ENCODE measurements at places on chromosomes 2 and 18.
A peak's percentile ranks its signal among the peaks of the same experiment; 100 is the strongest.

DNA sequence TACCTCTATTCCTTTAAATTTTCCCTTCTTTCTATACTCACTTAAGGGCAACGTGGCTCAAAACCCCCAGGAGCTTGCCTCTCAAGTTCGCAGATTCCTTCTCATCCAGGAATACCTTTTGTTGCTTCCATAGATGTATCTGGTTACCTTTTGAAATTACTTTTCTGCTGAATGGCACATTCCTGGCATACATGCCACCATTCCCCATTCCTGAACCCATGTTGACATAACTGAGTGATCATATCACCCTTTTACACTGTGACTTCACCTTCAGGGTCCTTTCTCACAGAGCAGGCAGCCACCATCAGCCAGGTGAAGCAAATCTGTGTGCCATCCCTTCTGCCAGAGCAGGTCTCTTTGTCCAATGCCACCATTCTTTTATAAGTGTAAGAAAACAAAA lies 615.8 kb downstream of the ARHGAP15 start:
- peak; percentile 25 for DNase-seq

GRCh38 chr18:48794251-48794970 lies 156.4 kb downstream of the SMAD7 start:
- no peak for DNase-seq

- DNase-seq = no peak
Observed at GRCh38 chr18:59272891-59273758, at the start of gene RAX. RAX (minus strand) TSS chr18:59273454; CDS start chr18:59273206, 248 bp downstream.

DNA sequence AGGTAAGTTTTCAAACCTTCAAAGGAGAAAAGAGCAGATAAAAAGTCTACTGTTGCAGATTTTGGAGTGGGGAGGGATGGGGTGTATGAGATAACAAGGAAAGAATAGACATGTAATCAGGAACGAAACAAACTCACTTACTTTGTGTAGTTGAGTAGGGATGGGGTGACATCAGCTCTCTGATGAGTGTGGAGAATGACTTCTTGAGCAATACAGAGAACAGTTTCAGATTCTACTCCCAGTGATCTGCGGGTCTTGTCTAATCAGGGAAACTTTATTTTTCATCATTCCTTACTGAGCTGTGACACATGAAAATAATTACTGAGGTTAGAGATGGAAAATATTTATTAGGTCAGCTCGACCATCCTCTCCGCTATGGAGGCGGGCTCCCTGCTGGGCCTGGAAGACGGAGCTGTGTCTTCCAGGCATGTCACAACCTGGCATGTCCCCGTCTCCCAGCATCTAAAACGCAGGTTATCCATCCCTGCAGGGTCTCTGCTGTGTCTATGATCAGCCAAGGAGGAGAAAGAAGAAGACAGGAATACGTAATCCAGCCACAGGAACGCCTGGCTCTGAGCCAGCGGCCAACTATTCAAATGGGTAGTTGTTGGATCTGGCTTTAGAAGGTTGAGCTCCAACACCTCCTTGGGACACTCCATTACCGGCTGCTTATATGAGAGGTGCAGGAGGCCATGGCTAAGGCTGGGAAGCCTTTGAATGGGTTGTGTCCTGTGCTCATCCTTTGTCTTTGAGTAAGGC lies 99.0 kb upstream of the SATB2 start:
- DNase-seq = no peak

GRCh38 chr18:1014951-1015624 lies 110.4 kb downstream of the ADCYAP1 start:
- peak; percentile 30 for DNase-seq

- no peak for DNase-seq
Observed at GRCh38 chr2:60221098-60221497, 332.4 kb downstream of the BCL11A start.

- no peak for DNase-seq
Observed at GRCh38 chr2:202704248-202704647, 69.5 kb downstream of the FAM117B start.

GRCh38 chr2:207683879-207684627 lies 27.4 kb upstream of the CCNYL1 start:
- DNase-seq = peak; percentile 74

GRCh38 chr2:121650315-121650930 lies 1.2 kb upstream of the CLASP1 start:
- DNase-seq = no peak

DNA sequence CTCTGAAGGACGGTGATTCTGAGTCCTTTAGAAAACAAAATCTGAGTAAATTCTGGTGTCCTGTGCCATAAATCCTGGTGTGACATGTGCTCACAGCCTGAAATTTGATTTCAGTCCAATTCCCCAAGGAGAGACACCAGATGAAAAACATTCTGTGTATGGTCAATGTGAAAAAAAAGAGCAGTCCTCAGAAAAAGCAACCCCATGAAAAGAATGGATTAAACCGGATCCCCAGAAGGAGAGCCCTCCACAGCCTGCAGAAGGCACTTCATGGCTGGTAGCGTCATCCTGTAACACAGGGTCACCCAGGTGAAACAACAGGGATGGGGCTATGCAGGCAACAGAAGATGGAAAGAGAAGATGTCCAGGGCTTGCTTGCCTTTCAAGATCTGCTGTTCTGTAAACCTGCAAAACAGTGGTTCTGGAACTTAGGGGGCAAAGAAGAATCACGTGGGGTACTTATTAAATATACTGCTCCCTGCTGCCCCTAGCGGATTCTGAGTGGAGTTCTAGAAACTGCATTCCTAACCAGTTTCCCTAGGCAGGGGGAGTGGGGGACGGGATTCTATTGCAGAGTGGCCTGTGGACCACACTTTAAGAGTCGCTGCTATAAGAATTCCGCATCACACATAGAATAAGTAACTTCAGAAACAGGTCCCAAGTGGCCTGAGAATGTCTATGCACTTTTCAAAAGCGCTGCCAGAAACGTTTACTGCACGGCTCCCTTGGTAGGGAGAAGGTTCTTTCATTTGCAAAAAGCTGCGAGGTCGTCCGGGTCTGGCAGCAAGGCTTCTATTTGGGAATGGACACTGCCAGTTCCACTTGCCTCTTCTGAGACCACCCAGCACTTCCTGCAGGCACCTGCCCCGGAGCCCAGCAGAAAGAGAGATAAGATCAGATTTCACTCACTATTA lies 118.9 kb upstream of the ARL5A start:
- no peak for DNase-seq

DNA sequence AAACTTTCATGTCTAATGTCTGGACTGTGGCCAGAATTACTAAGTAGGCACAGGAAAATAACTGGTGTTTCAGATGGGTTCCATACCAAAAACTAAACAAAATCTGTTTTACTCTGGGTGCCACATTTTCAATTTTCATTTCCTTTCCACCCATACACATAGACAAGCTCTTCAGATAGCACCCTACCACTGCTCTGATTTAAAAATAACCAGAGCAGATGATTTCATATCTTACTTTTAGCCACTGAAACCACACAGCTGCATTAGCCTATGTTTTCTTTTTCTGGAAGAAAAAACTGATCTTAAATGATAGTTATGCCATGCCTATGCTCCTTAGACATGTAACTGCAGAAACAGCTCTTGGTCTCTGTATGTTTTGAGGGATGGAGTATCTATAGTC lies 647.6 kb downstream of the CPS1 start:
- no peak for DNase-seq

DNA sequence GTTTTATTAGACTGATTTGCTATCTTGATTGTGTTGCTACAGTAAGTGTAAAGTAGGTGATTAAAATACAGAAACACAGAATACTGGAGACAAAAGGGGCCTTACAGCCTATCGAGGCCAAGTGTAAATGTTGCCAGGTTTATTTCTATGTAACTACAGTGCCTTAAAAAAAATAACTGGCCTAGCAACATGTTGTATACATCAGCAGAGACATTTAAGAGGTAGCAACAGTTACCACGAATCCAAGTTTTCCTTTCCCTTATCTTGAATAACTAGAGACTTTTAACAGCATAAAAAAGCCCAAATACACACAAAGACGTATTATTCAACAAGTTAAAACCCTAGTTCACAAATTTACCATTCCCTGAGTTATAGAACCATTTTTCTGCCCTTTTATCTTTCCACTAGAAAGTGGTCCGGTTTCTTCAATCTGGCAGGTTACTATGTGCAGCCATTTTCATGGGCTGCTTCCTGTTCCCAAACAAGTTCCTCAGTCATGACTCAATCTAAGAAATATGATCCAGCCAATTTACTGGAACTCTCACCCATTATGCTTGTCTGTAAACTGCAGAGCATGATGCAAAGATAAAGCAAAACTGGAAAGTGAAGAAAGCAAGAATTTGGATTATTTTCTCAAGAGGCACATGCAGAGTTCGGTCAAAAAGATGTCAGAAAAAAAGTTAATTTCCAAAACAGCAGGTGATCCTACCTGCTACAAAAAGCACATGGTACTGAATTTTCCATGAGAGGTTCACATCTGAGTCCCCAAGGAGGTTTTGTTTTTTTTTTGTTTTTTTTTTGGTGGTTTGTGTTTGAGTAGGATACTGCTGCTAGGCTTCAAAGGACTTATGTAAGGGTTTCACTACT lies 22.2 kb downstream of the NFE2L2 start:
- DNase-seq = peak; percentile 17

DNA sequence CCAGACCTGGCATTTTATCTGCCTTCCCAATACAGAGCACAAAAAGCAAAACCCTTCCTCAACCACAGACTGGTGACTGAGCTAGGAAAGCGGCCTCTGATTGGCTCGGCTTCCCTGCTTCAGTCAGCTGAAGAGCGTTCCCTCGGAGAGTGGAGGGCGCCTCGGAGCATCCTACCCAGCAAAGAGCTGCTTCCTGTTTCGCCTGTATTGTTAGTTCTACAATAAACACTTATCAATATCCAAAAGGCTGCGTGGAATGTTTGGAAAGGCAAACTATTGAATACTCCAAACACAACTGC lies 125.0 kb downstream of the CACNB4 start:
- no peak for DNase-seq

GRCh38 chr2:100761365-100761764 lies 58.6 kb upstream of the NPAS2 start:
- DNase-seq = no peak

DNA sequence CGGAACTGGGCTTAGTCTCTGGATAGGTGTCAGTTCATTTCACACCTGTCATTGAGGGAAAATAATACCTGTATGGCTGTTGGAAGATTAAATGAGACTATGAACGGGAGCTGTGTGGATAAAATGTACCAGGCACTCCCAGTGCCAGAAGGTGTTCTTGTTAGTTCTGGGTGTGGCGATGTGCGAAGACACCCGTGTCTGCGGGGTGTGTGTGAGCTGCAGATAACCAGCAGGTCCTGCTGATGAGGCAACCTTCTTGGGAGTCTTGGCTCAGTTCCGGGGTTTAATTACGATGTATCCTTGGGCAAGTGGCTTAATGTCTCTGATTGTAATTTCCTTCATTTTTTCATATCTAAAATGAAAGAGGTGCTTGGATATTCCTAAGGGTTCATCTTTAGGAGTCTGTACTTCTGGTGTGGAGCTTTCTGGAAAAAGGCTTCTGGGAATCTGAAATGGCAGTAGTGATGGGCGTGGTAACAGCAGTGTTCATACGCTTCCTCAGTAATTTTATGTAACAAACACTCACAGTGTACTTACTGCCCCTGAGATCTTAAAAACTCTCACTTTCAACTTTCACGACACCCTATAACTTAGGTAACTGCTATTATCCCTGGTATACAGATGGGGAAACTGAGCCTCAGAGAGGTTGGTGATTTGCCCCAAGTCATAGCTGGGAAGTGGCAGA lies 35.0 kb downstream of the NEDD4L start:
- no peak for DNase-seq

DNA sequence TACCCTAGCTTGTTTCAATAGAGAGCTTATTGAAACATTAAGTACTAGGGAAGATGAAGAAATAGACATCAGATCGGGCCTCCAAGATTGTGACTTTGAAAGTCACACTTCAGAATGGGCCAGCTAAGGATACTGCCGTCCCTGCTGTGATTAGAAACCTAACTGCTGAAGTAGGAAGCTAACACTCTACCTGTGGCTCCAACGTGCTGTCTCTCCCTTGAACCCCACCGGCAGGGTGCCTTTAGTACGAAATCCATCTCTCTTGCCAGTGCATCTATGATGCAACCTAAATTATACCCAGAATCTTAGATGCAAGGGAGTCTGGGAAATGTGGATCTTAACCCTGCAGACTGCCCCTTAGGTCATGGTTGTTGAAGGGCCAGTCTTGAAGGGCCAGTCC lies 78.6 kb downstream of the OXER1 start:
- no peak for DNase-seq

- DNase-seq = no peak
Observed at GRCh38 chr2:241291977-241292376, 23.5 kb downstream of the HDLBP start.

DNA sequence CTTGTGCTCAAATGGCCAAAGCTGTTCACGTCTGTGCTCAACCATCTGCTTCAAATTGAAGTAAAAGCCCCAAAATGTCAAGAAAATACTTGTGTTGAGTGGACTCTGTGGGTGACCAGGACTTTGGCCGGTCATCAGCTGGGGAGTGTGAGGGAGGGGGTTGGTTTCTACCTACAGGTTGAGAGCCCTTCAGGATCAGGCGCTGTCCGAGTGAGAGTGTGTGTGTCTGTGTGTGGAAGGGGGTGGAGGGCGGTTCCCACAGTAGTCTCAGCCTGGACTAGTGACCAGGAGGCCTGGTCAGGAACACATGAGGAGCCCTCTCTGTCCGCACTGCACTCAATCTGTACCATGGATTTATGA lies 34.2 kb downstream of the ATOH8 start:
- DNase-seq = no peak

DNA sequence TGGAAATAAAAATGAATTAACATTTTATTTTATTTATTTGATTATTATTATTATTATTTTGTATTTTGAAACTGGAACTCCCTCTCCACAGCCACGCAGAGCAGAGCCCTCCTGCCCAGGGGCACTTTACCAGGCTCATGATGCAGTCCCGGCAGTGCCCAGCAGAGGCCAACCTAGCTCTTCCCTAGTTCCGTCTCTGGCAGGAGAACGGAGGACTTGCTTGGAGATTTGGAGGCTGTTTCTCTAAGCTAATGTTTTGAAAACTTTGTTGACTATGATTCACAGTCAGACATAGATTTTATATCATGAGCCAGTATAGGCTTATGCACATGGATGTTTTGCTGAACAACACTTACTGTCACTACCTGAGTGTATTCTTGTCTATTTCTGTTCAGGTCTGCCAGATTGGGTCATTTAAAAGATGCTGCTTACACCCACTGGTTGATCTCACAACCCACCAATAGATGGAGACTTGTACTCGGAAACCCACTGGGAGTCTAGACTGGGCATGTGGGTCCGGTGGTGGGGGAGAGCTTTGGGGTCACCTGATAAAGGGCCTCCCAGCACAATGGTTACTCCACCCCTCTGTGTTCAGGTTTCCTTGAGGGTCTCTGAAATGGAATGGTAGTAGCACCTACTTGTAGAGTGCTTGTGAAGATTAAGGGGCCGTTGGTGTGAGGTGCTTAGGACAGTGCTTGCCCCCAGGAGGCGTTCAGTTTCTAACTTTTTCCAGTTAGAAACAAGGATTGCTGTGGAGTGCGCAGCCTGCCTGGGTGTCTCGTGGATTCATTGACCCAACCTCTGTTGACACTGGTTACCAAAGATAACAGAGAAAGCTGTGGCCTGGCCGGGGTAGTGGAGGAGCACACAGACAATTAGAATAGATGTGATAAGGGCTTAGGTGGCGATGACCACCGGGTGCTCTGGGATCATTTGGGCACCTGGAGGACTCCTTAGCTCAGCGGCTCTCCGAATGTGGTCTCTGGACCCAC lies 177.3 kb downstream of the HAUS1 start:
- DNase-seq = peak; percentile 75

- DNase-seq = no peak
Observed at GRCh38 chr18:70419526-70419925, 130.7 kb downstream of the SOCS6 start.

- no peak for DNase-seq
Observed at GRCh38 chr2:180040146-180040925, 33.2 kb upstream of the CWC22 start.
